GF-D8 (cell line): ENCODE measurements at places on chromosomes 1 and 21.

DNA sequence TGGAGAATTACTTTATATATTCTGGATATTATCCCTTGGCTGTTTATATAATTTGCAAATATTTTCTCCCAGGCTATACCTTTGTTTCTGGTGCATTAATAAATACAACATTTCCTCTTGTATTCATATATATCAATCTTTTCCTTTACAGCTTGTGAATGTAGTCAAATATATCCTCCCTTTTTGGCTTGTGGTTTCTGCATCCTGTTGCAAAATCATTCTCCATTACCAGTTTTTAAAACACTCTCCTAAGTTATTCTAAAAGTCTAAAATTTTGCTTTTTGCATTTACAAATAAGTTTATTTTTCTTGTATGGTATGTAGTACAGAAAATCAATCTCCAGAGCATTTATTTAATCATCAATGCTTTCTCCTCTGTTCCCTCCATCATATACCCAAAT, 909.4 kb downstream of the ADGRL2 start:
- no peak for DNase-seq

- no peak for DNase-seq
These were observed 153.4 kb downstream of the PIGK start for GRCh38 chr1:77065693-77066342.

DNA sequence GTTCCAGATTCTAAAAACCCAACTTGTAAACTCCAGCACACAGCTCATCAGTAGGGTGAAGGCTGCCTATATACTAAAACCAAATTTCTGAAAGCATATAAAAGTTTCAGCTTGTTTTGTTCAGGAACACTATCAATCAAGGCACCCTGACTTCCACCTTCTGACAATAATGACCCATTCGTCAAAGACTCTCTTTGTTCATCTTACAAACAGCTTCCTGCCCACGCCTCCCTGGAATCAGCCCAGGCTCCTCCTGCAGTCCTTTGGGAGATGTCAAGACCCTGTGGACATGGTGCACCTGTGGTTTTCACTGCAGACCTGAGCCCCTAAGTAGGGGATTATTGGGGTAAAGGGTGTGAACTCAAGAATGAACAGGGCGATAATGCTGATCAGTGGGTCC, 178.9 kb upstream of the CAMK1G start:
- no peak for DNase-seq

GRCh38 chr1:152461544-152461943, 47.5 kb upstream of the CRNN start:
- peak; percentile 25 for DNase-seq

GRCh38 chr21:38951095-38951730, 145.5 kb downstream of the ETS2 start:
- no peak for DNase-seq

DNA sequence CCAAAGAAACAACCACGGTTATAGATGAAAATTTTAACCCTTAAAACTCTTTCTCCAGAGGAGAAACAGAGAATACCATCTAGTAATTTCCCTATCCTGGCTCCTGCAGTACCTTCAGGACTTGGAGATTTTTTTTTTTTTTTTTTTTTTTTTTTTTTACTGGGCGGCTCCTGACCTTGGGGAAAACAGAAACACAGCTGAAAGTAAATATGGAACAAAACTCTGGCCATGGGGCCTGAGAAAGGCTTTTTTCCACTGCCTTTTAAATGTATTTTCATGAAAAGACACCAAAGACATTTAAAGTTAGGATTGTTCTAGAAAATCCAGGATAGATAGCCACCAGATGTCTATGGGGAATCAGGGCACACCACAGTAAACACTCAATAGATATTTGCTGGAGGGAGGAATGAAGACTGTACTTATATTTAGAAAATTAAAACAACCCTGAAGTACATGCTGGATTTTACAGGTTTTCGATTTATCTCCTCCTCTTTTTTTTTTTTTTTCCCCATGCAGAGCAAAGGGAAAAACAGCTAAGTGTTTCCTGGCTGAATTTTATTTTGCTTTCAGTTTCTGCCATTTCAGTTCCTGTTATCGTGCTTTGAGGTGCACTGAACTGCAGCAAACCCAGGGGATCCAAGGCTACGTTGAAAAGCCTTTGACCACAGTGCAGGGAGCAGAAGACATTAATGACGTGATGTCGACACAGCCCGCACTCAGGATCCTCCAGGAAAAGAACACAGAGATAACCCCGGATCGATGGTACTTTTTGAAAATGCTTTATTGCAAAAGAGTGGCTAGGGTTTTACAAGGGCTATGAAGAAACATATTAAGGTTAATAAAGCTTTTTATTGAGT, 35.7 kb upstream of the CNN3 start:
- peak; percentile 3 for DNase-seq

DNA sequence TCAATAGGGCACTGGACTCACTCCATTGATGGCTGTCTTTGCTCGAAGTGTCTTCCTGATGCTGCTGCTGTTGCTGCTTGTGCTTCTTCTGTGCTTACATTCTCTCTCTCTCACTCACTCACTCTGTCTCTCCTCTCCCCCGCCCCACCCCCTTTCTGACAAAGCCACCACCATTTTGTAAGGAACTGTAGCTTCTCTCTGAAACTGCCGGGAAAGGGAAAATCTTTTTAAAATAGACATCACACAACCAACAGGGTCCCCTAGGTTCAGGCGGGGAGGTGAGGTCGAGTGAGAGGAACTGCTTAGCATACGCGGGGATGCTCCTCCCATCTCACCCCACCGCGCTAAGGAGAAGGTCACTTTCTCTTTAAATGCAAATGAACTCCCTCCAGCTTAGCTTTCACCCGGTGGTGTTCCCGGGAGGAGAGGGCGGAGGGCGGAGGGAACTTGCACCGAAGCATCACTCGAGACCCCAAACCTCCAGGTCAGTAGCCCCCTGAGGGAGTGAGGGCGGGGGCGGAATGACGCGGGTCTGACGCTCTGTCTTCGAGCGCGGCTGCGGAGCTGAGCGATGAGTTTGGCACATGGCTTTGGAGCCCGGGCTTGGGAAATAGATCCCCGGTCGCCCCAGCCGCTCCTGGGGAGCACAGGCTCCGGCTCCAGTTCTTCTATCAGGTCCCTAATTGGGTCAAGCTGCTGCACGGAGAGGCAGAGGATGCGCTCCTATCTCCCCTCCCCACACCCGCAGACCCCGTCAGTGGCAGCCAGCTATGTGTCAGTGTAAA, at the start of gene CCDC28B:
Gene CCDC28B (plus strand): TSS at position 370 of the 785 bp plus-strand sequence. CDS start 1,341 bp downstream, outside the sequence.
- DNase-seq = no peak

DNA sequence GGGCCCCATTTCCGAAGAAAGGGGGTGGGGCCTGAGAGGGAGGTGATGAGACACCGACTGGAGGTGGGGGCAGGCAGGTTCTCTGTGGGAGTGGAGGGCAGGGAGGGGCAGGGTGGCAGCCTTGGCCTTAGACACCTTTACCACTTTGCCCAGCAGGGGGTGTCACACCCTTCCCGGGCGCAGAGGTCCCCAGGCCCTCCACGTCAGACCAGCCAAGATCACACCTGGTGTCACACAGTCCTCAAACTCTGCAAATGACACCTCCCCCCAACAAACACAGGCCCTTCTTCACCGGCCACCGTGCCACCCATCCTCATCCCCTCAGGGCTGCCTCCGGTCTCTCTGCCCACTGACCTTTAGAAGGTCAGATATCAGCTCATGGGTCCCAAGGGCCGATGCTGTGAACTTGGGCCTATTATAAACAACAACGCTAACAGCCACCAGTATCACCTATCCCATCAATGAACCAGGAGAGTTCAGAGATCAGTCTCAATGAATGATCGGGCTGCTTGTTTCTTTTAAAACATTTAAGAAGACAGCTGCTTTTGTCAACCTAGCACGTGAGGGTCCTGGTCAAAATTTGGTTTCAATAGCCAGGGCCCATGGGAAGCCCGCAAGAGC, 103.9 kb downstream of the CASZ1 start:
- no peak for DNase-seq

DNA sequence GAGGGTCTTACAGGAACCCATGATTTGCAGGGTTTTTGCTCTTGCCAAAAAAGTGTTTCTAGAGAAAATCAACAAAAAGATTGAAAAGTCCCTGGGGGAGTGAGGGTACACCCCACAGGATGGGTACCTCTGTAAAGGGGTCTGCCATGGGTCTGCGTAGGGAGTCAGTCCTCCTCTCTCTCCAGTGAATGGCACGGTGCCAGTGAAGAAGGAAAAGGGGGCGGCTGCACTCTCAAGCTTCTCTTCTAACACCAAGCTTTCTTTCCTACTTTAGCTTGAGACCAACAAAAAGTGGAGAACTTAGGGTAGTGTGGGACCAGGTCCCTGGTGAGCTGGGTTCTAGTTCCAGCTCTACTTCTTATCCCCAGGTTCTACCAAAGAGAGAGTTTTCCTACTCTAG, 87.4 kb downstream of the GLUL start:
- DNase-seq = no peak

DNA sequence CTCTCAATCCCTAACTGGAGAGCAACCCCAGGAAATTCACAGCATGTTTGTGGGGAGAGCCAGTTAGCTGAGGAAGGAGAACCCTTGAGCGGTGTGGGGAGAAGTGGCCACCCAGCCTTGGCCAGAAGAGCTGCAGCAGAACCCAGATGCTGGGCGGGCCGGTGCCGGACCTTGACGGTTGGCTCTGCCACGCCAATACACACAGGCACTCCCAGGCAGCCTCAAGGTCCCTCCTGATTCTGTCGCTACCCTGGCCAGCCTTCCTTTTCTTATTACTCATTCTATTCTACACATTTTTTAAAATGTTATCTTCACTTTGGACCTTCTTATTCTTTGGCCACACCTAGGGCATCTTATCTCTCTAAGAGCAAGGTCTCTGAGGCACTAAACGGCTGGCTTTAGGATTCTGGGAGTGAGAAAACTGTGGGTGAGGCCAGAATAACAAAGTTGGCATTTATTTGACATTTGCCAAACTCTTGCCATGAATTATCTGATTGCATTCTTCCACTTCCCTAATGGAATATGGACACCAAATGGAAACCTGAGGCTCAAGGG, 50.4 kb upstream of the GPR37L1 start:
- DNase-seq = no peak

DNA sequence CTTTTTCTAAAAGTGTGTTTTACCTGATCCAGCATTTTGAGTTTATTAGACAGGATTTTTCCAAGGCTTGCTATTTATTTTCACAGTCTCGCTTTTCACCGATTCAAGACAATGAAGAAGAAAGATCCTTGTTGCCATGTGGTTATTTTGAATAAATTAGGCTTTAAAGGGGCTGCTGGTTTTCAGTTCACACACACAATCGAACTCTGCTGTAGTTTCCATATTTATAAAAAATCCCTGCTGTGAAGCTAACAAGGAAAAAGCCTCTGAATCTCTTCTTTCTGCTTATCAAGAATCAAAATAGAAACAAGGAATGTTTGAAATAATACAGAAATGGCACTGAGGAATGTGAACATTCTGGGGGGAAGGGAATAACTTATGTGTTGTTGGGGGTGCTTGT, 102.5 kb upstream of the KAZN start:
- DNase-seq = no peak
